Smooth muscle cell of bladder (primary cell): ENCODE measurements at places on chromosomes 4 and X. TPM values are rescaled to one million over a fixed set of nuclear protein-coding genes. Genes with fewer than 3 reads are reported as not detected.

The RAB41 gene
- total RNA-seq, result not detected in 2 replicates

The MAGEB1 gene
- not detected in 2 replicates for total RNA-seq

The TAF7L gene
- total RNA-seq, result 0.37 and 0.43 TPM in 2 replicates

The PDGFRA gene
- total RNA-seq, result 425 and 502 TPM in 2 replicates

The MAGEC2 gene
- total RNA-seq, result 0.09 and 0.14 TPM in 2 replicates

The RASSF6 gene
- under 0.01 TPM in 2 replicates for total RNA-seq

The SRPX2 gene
- total RNA-seq, result 29.2 and 32.7 TPM in 2 replicates

The ADGRG2 gene
- total RNA-seq, result under 0.01 TPM in 2 replicates

The CABS1 gene
- total RNA-seq, result not detected in 2 replicates

The CCDC110 gene
- total RNA-seq, result 1.7 and 2.0 TPM in 2 replicates

The SLC38A5 gene
- 23.3 and 40.4 TPM in 2 replicates for total RNA-seq

The SPARCL1 gene
- under 0.01 and 0.18 TPM in 2 replicates for total RNA-seq

The NXF2 gene
- not detected in 2 replicates for total RNA-seq

The DACH2 gene
- total RNA-seq, result 0.18 TPM in 1 of 2 replicates, not detected in the other

The DUX4 gene
- total RNA-seq, result not detected in 2 replicates

The MMRN1 gene
- 0.14 and 0.28 TPM in 2 replicates for total RNA-seq

The SERPINA7 gene
- total RNA-seq, result not detected in 2 replicates
